Caki2 (cell line): ENCODE measurements at places on chromosomes 6 and 20. TPM values are rescaled to one million over a fixed set of nuclear protein-coding genes. Genes with fewer than 3 reads are reported as not detected.
A peak's percentile ranks its signal among the peaks of the same experiment; 100 is the strongest.

Gene KIF3B
- total RNA-seq, result 19.3 and 19.9 TPM in 2 replicates

Gene PTPRT
- 0.20 TPM in 1 of 2 replicates, not detected in the other for total RNA-seq

Gene SEL1L2
- total RNA-seq, result not detected in 2 replicates

Gene TGM3
- 0.24 TPM in 1 of 2 replicates, not detected in the other for total RNA-seq

Gene ANKRD6
- 12.5 and 16.9 TPM in 2 replicates for total RNA-seq

Gene SLC24A3
- total RNA-seq, result not detected in 2 replicates

Gene POFUT1
- 62.2 and 65.7 TPM in 2 replicates for total RNA-seq

Gene MDC1
- total RNA-seq, result 3.3 and 6.7 TPM in 2 replicates

Gene FABP7
- 0.43 and 0.54 TPM in 2 replicates for total RNA-seq

DNA sequence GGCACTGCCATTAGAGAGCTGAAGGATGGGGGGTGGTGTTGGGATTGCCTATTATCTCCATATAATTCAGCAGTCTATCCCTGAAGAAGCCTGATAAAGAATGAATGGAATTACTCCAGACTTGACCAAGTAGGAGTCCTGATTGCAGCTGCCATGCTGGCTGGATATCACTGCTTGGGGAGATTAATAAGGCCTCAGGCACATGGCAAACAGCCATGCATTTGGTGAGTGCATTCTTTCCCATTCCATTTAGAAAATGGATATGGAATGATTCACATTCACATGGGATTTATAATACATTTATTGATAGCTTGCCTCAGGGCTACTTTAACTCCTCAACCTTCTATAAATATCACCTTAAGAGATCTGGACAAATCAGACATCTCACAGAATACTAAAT lies 49.6 kb upstream of the HLA-A start:
- DNase-seq, result no peak

DNA sequence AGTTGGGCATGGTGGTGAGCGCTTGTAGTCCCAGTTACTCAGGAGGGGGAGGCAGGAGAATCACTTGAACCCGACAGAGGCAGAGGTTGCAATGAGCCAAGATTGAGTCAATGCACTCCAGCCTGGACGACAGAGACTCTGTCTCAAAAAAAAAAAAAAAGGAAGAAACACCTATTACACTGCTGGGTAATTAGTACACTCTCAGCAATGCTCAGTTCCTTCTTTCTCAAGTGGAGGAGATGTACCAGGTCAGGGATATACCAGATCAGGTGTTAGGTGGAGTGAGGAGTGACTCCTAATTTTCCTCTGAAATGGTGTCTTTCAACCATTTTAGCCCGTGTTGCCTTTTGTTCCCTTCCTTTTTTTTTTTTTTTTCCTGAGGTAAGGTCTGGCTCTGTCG lies 30.0 kb upstream of the UBR2 start:
- no peak for DNase-seq

DNA sequence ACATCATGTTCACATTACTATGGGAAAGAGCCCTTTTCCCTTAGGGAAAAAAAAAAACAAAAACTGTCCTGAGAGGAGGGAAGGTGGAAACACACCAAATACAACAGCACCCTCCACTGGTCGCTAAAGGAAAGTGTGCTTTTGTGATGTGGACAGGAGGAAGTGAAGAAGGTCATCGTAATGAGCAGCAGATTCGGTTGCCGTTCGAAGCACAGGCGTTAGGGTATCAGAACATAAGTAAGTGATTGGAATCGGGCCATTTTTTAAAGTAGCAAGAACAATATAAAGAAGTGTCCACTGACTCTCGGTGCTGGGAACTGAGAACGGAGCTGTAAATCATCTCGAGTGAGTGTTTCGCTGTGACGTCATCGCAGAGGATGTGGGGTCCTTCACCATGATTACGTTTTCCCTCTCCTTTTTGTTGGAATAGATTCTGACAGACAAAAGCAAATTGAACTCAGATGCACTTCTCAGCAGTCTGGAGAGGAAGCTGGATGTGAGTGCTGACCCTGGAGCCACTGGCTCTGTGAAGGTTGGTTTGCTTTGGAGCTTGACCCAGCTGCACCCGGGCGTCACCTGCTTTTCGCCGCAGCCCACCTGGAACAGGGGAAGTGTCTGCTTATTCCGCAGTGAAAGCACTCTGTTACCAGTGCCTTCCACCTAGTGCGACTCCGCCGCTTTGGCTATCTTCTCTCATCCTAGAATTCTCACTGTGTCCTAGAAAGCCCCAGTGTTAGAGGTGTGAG lies 203.6 kb upstream of the GMDS start:
- DNase-seq, result peak; percentile 76

DNA sequence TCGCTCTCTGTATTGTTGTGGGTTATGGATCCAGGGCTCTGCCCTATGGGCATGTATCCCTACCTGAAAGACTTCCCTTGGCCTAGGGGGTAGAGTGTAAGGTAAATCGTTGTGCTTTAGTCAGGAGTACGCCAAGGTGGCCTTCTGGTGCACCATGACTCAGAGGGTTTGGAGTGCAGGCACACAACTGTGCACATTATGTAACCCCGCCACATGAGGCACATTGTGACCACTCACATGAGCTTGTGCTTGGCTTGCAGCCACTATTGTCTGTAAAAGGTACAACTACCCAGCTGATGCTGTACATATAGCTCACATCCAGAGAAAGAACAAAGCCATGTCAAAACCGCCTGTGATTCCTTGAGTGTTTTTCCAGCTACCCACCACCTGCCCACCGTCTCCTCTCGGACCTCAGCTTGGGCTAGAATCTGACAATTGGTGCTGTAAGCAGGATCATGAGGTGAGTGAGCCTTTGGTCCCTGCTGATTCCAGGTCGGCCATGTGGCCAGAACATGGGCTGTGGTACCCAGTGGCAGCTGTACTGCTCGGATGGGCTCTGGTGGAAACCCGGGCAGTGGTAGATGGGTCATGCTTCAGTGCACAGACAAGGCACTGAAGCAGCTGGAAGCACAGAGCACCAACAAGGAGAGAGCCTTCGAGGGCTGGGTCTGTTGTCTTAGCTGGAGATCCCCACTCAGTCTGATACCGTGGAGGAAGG lies 33.8 kb downstream of the HDDC2 start:
- peak; percentile 44 for DNase-seq

DNA sequence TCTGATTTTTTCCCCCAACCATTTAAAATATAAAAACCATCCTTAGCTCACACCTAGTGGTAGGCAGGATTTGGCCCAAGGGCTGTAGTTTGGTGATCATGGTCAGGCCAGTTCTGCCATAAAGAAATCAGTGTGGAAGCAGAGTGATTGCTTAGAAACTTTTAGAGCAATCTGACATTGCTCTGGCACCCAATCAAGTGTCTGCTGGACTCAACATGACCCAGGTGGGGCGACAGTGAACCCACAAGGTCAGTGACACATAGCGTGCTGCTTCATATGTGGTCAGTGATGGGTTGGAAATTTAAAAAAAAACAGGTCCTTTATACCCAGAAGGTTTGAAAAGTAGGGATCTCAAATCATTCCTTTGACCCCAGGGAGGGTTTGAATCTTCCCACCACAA lies 107.9 kb downstream of the BANF2 start:
- no peak for DNase-seq

DNA sequence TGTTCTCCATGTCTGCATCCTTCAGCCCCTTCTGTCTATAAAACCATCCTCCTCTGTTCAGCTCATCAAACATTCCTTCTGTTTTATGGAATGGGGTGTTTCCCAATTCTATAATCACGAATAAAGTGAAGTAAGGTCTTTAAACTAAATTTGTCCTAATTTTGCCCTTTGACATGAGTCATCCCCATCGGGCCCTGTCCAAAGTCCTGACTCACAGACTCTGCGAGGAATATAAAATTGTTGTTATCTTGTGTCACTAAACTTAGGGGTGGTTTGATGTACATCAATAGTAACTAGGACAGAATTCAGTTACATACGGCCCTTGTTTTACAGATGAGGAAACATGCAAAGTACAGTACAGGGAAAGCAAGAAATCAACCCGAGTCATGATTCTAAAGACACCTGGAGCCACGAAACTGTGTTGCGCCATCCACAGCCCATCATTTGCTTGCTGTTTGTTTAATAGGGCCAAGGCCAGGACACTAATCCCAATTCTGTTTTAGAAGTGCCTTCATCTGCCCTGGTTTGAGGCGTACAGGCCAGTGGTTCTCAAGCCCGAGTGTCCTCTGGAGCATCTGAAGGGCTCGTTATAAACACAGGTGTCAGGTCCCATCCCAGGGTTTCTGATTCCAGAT lies 2.8 kb downstream of the ACSS1 start:
- DNase-seq, result no peak

DNA sequence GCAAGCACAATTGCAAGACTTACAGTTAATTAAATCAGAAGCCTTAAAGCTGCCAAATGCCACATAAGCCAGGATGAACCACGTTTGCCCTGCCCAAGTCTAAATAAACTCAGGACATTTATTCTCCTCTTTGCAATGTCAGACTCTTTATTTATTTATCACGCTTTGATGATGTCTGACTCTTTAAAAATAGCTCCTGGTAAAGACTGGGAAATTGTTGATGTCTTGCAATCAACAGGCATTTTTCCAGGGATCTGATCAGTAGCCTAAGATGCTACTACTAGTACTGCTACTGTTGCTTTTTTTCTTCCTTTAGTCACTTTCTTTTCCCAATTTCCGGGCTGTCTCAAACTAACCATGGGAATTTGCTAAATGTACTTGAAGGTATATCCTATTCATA lies 365.8 kb upstream of the MARCKS start:
- no peak for DNase-seq

DNA sequence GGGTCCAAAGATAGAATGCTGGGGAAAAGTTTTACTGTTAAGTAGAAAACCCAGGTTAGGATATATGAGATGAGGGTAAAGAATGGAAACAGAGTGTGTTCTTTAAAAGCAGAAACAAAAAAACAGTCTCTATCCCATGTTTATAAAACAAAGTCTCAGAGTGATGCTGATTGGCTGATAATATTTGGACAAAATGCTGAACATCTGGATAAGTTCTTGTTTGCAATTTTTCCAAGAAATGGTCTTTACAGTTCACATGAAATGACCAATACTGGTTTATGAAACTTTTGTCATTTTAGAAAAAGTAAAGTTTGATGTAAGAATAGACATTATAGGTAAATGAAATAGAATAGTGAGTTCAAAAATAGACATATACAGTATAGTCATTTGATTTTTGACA lies 96.2 kb upstream of the EYS start:
- no peak for DNase-seq

GRCh38 chr6:159945801-159946392 lies 23.0 kb upstream of the IGF2R start:
- DNase-seq, result no peak

DNA sequence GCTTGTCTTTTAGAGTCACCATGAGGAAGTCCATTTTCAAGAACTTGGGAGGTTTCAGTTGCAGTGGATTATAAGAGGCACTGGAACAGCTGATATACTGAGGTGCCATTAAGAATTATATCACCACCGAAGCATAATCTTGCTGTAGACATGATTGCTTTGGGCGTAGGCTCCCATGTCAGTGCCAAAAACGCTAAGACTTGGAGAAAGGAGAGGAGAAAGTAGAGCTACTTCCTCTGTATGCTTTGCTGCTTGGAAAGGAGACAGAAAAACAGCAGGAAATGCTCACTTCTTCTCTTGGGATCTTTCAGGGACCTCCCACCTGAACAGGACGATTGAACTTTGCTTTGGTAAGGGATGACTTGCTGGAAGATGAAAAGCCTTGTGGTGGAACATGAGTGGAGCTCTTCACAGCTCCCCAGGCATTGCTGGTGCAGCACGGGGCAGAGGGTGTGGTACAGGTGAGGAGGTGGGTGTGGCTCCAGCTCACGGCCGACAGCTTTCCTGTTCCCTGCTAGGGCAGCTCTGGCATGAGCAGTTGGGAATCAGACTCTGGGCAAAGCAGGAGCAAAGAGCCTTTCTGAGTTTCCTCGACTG lies 190.4 kb upstream of the JAG1 start:
- DNase-seq, result peak; percentile 87

- no peak for DNase-seq
These were observed 87.8 kb downstream of the LYRM4 start for GRCh38 chr6:5172897-5173474.

DNA sequence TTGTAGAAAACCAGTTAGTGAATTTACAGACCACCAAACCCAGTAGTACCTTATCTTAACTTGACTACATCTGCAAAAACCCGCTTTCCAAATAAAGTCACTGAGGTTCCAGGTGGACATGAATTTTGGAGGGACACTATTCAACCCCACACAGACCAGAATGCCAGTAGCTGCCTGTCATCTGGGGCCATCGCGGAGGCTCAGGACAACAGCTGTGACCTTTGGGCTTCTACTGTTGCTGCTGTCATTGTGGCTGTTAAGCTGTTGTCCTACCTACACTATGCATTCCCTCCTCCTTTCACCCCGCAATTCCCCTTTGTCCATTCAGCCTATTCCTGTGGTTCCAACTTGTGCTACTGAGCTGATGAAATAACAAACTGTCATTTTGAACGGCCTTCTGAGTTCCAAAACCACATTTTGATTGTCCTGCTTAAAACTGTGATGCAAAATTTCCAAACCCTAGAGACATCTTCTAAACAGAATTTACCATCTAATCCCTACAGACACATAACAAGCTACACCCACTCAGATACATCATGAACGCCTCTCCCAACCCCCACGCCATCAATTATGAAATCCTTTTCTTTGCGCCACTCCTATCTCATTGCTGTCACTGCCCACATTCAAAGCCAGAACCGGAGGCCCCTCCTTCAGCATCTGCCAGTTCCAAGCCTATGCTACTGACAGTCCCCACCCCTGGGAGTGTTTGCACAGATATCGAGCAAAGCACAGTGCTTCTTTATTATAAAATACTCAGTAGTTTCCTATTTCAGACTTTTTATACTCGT lies 125.0 kb downstream of the C6orf118 start:
- DNase-seq, result no peak

DNA sequence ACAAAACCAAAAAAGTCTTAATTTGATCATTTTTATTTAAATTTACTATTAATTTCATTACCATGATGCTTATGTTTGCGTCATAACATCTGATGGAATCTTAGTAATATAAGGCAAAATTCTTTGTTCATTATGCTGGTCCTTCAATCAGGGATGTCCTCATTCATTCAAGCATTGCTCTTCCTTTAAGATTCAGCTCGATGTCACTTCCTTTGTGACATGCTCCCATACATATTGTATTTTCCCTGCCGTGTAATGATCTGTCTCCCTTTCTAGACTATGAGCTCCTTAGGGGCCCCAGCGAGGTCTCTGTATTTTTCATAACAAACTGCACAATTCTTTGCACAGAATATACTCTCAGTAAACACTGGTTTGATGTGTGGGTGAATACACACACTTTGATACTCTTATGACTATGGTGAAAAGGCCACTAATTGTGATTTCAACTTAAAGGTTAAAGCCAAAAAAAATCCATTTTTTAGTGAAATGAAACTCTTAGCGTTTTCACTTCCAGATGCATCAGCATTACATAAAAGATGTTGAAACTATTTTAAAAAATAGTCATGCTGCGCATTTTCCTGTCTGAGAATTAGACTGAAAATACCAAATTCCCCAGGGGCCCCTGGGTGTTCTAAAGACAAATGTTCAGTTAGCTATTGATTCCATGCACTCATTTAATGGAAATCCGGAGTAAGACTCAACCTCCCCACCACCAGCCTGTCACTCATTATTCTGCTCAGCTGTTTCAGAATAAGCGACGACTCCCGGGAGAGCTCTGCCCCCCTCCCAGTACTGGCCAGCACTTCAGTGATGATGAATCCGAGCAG lies 169.7 kb downstream of the ATXN1 start:
- no peak for DNase-seq

GRCh38 chr20:52923123-52923937 lies 48.8 kb upstream of the TSHZ2 start:
- DNase-seq, result peak; percentile 93

GRCh38 chr6:163956571-163957407 lies 542.3 kb downstream of the QKI start:
- peak; percentile 50 for DNase-seq

- no peak for DNase-seq
These were observed 269.9 kb downstream of the BMP7 start for GRCh38 chr20:56996533-56996932.

GRCh38 chr6:118504611-118505010 lies 43.5 kb upstream of the PLN start:
- no peak for DNase-seq
